ENCODE measurements at places on chromosomes 7 and 10.
A peak's percentile ranks its signal among the peaks of the same experiment; 100 is the strongest.

- no peak for DNase-seq
Measured at GRCh38 chr7:95863623-95864022, 91.3 kb downstream of the DYNC1I1 start.

DNA sequence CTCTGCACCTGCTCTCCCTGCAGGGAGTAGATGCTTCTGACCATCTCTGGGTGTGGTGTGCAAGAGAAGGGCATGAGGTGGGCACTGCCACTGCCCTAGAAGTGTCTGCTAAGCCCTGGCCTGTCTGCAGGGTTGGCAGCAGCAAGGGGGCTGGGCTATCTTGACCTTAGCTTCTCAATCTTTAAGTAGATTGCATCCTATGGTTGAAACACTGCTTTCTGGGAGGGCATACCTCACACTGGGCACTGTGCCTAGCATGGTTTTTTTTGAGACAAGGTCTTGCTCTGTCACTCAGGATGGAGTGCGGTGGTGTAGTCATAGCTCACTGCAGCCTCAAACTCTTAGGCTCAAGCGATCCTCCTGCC, 54.9 kb downstream of the CLIP2 start:
- DNase-seq, result no peak

- DNase-seq, result no peak
Measured at GRCh38 chr10:4059471-4060138, 274.6 kb upstream of the KLF6 start.

DNA sequence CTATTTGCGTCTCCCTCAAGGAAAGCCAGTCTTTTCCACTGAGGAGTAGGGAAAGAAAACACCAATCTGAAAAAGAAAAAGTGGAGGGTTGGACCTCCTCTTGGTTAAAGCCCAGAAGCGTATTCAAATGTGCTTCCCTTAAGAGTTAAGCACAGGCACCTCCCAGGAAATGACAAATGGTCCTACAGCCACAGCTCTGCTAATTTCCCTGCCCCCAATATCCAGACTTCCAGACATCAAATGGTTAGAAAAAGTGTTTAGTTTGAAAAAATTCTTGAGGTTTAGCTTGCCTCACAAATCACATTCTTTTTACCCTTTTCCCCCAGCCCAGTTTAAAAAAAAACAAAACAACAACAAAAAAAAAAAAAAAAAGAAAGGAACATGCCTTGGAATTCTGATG, 19.0 kb upstream of the COL1A2 start:
- DNase-seq, result no peak

DNA sequence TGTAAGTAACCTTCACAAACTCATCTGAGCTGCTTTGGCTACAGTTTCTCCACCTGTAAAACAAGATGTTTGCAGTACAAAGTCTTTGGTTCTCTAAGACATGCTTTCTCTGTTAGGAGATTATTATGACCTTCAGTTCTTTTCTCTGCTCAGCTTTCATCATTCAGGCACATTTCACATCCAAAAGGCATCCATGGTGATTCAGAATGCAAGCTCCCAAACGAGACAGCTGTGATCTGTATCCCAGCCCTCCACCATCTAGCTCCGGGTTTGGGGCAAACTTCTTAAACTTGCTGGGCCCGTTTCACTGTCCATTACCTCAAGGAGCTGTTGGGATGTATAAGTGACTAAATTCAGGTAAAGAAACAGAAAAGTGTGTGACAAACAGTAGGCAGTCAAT, 95.8 kb upstream of the COL1A2 start:
- DNase-seq, result no peak

GRCh38 chr7:50296799-50297198, 7.7 kb upstream of the IKZF1 start:
- DNase-seq, result no peak

GRCh38 chr7:139830782-139831501, 1.9 kb downstream of the TBXAS1 start:
- DNase-seq, result no peak

GRCh38 chr7:150733482-150734095, 3.6 kb upstream of the GIMAP5 start:
- DNase-seq, result no peak

- no peak for DNase-seq
Measured at GRCh38 chr7:94431176-94431575, 36.5 kb downstream of the COL1A2 start.

GRCh38 chr10:71831646-71832552, 19.2 kb downstream of the PSAP start:
- no peak for DNase-seq

- no peak for DNase-seq
Measured at GRCh38 chr10:35200487-35200886, 73.8 kb downstream of the CREM start.

DNA sequence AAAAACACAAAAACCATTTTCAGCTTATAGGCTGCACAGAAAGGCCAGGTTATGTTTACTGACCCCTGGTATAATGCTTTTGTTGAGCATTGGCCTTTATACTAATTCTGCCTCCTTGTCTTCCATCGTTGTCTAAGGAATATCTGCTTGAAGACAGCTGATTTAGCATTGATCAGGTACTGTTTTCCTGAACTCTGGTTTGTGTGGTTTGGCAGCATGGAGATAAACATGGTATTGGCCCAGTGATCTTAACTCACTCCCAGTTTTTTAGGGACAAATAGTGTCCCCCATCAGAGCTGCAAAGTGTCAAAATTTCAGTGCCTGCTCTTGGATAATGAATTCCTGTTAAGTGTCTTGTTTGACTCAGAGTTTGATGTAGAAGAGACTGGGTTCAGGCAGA, 100.8 kb downstream of the SND1 start:
- no peak for DNase-seq

DNA sequence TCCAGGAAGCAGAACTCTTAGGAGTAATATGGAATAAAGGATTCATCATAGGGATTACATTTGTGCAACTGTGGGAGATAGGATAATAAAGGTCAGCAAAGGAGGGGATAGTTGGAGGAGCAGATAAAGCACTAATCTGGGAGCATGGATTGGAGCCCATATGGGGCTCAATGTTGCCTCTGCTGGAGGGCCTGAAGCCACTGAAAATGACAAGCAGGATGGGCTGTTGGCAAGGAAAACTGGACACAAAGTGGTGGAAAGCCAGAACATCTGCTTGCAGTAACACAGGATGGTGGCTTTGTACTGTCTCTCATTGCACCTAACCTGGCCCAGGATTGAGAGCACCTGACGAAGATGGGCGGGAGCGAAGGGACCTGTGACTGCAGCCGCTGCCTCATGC, 15.0 kb upstream of the COMMD3 start:
- no peak for DNase-seq

DNA sequence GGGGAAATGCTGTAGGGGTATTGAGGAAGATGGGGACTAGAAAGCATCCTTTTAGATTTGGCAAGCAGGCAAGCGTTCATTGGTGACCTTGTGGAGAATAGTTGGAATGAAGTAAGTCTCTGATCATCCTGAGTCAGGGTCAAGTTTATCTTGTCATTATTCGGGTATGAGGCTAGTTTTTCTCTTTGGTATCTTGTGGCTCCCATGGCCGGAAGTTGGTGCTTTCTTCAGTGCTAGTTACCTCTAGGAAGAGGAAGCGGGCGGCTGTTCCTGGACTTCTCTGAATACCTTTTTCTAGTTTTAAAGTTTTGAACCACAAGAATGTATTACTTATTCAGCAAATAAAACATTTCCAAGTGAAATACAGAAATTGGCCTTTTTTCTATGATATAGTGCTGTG, 9.2 kb downstream of the CREM start:
- no peak for DNase-seq

DNA sequence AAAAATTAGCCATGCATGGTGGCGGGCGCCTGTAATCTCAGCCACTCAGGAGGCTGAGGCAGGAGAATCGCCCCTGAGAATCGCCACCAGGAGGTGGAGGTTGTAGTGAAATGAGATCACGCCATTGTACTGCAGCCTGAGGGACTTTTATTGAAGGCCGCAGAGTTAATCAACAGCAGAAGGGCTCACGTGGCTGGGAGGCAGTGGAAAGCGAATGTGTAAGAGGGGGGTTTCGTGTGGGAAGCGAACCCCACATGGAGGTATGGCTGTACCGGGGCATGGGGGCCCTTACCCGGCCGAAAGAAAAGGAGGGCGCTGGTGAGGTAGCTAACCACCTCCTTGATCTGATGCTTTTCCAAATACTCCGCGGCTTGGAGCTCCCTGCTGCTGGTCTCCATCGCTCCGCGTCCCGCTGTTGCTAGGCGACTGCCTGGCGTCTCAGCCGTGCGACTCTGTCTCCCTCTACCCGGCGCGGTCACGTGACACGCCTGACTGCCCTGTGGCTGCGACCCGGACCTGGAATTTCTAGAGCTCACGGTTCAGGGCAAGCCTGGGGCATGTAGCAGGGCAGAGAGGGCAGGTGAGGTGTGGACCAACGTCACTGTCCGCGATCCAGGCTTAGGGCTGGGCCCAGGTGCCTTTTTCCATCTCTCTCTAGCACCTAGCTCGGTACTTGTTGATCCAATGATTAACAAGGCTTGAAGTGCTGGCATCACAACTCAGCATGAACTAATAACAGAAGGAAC, at the start of gene EFCAB10:
EFCAB10 (minus strand) TSS at position 428 of the 746 bp plus-strand sequence; CDS start at position 398, 30 bp downstream.
- DNase-seq, result peak; percentile 4

- no peak for DNase-seq
Measured at GRCh38 chr10:69584624-69585023, 11.4 kb upstream of the NEUROG3 start.

DNA sequence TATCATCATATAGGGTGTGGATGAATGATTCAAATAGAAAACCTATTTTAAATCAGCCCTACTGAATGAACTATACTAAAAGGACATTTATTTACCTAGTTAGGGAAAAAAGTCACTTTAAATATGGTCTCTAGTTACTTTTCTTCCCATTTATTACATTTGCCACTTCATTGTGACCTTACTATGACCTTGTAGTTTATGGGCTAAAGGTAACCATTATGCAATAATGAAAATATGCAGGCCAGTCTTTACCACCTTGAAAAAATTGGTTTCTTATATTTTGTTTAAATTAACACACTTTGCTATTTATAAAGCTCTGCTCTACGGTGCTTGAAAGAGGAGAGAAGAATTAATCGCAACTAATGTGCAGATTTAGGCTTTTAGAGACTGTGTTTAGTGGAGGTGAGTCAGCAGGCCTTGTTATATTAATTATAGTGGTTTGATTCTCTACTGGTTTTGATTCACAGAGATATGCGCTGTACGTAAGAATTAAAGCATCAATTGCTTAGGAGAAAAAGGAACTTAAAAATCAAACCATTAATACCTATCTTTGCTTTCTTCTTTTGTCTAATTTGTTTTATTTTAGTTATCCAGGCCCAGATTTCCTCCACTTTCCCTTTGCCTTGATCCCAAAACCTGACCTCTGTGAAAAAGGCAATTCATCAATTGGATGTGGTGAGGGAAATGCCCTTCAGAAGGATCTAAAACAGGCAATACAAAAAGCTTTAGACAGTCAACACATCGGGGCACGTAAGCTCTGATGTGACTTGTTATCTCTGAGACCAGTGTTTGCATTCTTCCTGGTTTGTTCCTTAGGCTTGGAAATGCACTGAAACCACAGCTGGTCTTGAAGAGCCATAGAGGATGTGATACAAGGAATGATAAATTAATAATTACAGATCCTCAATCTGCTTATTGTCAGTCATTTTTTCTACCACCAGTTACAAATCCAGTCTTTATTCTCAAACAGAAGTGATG, 141.2 kb upstream of the HDAC9 start:
- DNase-seq, result no peak

GRCh38 chr10:31642281-31642680, 286.4 kb downstream of the ARHGAP12 start:
- DNase-seq, result no peak

- DNase-seq, result no peak
Measured at GRCh38 chr7:69966766-69967591, 368.7 kb downstream of the AUTS2 start.

DNA sequence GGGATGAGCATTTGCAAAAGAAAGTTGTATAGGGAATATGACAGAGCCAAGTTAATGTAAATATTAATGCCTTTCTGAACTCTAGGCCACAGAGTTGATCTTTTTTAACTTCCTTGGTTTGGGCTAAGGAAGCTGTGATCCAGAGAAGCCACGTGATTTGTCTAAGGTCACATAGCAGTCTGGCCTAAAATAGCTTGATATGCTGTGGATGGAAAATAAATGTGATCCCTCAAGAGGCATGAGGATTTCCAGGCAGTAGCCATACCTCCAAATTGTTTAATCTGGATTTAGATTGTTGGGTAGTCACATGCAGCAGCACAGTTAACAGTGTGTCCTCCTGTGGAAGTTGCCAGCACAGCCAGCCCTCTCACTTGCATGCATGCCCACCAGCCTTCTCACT, 165.7 kb upstream of the LANCL2 start:
- no peak for DNase-seq

DNA sequence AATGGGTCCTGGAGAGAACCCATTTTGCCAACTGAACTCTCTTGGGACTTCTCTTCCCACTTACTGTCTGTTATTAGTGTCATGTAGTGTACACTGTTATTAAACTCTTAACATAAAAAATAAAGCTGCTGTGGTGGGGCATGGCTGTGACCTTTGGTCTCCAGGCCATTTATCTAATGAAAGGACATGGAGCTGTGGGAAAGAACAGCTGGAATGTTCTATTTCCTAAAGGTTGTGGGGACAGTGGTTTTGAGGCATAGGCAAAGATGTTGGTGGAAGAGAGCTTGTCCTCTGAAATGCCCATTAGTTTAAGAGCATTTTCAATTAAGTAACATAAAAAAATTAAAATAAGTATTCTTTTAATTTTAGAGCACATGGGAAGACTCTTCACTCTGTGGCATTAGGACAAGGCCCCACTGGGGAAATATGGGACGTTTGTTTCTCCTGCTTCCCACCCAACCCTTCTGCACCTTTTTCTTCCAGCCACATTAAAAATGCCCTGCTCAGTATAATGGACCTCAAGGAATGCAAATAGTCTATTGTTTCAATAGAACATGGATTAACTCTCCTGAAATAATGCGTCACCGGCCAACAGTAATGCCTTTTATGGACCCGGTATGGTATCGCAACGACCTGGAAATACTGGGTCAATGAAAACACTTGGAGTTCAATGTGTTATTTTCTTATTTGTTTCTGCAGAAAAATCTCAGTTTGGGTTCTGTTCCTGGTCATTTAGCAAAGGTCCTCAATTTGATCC, 149.6 kb downstream of the BUB3 start:
- DNase-seq, result no peak

GRCh38 chr7:152910545-152911225, 151.1 kb downstream of the ACTR3B start:
- DNase-seq, result no peak

DNA sequence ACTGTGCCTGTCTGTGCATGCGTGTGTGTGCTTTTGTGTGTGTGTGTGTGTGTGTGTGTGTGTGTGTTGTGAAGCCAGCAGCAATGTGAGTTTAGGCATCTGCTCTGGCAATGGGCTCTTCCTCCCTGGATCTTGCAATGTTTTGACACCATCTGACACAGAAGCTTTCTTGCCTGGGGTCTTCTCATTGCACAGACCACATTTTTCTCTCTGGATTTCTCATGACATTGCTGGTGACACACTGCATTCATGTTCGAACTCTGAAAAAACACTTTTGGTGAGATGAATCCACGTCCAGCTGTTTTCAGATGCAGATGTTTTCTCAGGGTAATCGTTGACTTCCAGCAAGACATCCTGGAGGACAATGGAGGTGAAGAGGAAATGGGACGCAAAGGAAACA, 63.0 kb upstream of the FZD8 start:
- no peak for DNase-seq

- no peak for DNase-seq
Measured at GRCh38 chr10:80530251-80530650, 7.5 kb upstream of the SH2D4B start.

Data from stimulated activated CD4-positive, alpha-beta T cell treated with anti-CD3 and anti-CD28 coated beads, Interleukin-2, amount 100 ng/mL, for 4 hours (primary cell).